Right cardiac atrium (tissue), 5 donors: ENCODE measurements at places on chromosomes 6 and 20.

- no peak for DNase-seq
These were observed 11.2 kb upstream of the SRXN1 start for GRCh38 chr20:664151-664550.

DNA sequence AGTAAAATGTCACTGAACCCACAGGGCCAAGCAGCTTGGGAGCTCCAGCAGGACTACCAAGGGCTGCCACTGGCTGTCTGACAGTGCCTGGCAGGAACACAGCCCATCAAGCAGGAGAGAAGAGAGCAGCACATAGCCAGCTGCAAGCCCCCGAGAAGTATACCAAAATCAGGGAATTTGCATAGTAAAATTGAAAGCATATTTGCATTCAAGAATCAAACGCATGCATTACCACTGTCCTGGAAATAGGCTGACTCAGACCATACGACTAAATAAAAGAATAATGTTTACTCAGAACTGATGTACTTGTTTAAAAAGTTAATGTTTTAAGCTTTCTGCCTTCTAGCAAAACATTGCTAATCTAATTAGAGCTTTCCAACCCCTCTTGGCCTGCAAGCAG is 298.1 kb downstream of the TFAP2B start:
- DNase-seq = no peak

DNA sequence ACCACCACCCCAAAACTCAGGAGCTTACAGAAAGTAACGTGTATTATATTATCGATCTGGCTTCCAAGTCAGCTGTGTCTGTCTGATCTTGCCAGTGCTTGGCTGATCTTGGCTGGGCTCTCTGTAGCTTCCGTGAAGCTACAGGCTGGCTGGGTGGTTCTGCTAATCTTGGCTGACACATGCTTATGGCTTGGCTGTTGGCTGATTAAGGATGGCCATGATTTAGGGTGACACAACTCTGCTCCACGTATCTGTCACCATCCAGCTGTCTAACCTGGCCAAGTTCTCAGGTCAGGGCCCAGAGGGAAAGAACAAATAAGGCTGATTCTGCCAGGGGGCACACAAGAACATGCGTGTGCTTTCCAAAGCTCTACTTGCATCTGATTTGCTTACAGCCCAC is 64.7 kb upstream of the PRL start:
- DNase-seq = no peak

- DNase-seq = no peak
These were observed 47.2 kb downstream of the NFATC2 start for GRCh38 chr20:51495291-51495690.

DNA sequence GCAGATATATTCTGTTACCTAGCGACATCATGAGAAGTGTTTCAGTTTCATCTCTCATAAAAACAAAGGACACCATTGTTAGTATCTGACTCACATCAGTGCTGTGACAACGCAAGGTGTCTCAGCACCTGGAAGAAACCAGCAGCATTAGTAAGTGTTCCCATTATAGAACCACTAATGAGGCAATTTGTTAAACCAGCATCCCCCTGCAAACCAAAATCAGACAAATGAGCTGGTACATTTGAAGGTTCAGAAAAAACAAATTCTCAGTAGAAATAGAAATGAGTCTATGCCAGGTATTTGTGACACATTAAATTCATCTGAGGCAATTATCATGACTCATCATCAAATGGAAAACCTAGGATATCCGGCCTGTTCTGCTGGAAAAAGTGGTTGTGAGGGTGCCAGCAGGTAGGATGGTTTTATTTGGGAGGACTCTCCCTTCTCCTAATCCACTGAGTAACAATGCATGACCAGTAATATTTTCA is 151.7 kb downstream of the TMEM200A start:
- no peak for DNase-seq

DNA sequence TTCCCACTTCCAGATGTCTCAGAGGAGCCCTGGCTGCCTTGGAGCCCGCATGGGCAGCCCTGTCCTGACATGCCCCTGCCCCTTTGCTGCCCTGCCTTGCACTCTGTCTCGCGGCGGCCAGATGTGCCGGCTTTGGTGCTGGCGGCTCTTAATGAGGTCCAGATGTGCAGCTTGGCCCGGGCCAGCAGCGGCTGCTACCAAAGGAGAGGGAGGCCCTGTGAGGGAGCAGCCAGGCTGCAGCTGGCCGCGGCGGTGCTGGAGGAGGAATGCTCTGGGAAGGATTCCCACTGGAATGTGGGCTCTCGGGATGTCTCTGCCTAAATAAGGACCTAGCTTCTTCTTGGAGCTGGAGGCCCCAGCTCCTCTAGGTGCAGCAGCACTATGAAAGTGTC is 72.4 kb downstream of the FGD2 start:
- peak; percentile 88 for DNase-seq

- no peak for DNase-seq
These were observed 607.3 kb upstream of the CITED2 start for GRCh38 chr6:139981768-139982181.

DNA sequence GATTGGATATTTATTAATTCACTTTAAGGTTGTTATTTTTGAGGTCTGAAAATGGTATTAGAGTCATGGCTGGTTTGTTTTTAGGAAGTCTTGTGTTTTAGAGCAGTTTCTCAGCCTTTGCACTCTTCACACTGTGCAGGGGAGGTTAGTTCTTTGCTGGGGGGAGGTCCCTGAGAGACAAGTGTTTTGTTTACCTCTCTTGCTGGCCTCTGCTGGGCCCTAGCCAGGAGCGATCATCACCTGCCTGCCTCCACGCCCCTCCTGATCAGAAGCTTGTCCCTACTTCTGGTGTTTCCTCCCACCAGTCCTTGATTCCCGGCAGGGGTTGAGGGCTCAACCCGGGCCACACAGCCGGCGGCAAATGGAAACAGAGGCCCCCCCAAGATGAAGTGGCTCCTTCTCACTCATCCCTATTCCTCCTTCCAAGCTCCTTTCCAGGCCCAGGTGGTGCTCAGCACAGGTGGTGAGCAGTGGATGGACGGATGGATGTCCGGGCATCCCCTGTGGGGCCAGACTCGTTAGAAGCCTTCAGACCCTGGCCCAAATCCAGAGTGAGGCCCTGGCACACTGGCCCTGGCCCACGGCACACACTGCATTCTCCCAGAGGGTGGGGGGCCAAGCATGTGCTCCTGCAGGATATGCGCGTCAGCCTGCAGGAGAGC is 51.3 kb downstream of the GRM4 start:
- no peak for DNase-seq

GRCh38 chr6:72246926-72247325 is 360.6 kb downstream of the RIMS1 start:
- DNase-seq = no peak
